ENCODE measurements at places on chromosomes 7 and 10.

DNA sequence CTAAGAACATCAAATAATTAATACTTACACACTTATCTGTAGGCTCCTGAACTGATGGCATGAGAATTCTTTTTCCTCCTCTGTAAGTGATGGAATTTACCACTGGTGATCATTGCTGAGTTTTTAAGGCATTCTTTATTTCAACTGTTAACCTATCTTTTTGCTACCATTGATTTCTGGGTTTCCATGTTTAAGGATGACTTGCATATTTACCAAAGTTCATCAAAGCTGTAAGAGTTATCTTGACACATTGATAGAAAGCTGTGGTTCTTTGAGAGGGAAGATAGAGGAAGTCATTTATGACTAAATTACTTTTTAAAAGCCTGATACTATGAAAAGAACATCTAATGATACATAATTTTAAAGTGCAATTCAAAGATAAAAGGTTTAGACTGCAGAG is 19.5 kb upstream of the GFRA1 start:
- DNase-seq: no peak

DNA sequence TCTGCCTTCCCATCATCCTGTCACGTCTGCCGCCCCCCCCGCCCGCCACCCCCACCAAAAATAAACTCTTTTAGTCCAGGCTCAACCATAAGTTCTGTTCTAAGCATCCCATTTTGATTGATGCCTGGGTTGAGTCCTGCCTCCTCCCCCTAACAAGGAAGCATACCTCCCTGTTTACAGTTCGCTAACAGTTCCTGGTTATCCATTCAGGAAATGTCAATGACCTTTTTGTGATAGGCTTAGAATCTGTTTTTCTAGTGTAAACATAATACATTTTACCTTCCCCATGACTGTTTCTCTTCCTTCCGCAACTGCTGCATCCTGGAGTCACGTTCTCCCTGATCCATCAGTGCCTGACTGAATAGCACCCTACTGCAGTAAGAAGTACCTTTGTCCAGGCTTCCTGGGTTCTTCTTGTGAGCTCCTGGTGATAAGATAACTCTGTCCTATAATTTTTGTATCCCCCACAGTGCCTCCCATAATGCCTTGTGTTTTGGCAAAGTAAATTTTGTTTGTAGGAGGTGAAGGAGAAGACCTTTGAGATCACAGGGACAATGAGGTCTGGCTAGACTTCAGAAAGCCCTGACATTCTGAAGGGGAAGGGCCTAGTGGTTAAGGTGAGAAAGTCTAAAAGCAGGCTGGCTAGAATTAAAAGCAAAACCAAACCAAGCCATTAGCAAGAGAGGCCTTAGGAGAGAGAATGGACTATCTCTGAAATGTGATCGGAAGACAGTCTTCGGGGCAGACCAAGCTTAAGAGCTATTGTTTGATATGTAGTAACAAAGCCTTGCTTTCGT is 7.3 kb downstream of the AGFG2 start:
- no peak for DNase-seq

DNA sequence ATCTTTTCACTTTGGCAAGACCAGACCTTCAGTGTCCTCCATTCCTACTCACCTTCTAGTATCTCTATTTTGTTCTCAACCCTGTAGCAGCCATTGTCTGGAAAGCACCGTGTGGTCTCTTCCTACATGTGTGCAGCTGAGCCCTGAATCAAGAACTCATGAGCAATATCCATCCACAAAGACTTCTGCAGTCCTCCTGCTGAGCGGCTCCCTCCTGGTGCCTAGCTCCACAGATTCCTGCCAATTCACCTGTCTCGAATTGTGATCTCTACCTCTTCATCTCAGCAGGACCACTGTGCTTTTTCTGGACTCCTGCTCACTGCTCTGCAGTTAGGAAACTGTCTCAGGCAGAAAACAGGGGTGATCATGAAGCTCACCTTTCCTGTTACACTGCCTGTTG is 118.8 kb downstream of the RELN start:
- no peak for DNase-seq

DNA sequence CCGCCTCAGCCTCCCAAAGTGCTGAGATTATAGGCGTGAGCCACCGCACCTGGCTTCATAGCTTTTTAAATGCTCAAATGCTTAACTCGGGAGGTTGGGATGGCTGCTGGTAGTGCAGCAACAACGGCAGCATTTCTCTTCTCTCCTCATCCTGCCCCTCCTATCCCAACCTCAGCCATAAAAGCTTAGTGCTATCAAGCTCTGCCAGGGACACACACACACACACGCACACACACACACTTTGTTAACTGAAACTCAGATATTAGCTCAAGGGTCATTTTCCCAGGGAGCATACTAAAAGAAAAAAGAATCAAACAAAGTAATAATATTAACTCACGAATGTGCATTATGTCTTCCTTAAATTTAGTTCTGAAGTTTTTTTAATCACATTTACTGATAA is 63.0 kb upstream of the HPS1 start:
- DNase-seq: no peak

- DNase-seq: no peak
Measured at GRCh38 chr7:155310425-155311114, 12.9 kb downstream of the INSIG1 start.

DNA sequence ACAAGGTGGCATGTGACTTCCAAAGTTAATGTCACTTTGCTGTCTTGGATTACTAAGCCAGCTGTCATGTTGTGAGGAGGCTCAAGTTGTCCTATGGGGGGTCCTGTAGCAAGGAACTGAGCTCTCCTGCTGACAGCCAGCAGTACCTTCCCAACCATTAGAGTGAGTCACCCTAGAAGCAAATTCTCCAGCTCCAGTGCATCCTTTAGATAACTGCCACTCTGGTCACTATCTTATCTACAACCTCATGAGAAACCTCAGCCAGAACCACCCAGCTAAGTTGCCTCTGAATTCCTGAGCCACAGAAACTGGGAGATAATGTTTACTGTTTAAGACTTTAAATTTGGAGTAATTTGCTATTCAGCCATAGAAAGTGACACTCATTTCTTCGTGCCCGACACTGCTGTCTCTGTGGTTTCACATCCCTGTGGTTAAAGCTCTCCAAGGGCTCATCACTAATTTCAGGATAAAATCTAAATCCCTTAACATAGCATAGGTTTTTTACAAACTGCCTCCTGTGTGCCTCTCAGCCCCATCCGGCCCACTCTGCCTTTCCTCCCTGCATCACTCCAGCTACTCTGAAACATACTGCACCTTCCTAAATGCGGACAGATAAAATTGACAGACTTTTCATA is 83.5 kb downstream of the PRR15 start:
- DNase-seq: no peak

DNA sequence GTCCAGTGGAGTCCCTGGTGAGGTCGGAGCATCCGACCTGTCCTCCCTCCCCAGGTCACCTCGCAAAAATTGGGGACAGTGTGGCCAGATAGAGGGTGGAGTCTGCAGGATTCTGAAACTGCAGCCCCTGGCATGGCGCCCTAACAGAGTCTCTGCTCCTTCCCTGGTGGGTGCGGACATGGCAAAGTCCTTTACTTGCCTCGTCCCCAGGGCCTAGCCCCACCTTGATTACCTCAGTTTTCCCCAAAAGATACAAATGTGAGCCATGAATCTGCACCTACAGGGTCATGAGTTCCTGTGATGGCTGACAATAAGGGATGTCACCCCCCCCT is 47.7 kb downstream of the NPVF start:
- no peak for DNase-seq

GRCh38 chr7:115273139-115273772 is 351.4 kb downstream of the MDFIC start:
- no peak for DNase-seq

DNA sequence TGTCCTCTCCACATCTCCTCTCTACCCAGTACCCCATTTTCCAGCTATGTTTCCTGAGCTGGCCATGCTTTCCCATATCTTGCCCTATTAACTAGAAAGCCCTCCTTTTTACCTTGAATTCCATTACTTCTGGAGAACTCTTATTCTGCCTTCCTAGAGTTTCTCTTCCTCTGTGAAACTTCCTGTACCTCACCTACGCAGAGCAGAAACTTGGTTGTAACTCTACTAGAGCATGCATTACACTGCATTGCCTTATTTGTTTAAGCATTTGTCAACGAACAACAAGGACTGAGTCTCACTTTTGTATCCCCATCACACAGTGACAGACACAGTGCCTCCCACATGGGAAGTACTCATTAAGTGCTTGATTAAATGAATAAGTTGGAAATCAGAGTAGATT is 36.4 kb downstream of the VCL start:
- no peak for DNase-seq

DNA sequence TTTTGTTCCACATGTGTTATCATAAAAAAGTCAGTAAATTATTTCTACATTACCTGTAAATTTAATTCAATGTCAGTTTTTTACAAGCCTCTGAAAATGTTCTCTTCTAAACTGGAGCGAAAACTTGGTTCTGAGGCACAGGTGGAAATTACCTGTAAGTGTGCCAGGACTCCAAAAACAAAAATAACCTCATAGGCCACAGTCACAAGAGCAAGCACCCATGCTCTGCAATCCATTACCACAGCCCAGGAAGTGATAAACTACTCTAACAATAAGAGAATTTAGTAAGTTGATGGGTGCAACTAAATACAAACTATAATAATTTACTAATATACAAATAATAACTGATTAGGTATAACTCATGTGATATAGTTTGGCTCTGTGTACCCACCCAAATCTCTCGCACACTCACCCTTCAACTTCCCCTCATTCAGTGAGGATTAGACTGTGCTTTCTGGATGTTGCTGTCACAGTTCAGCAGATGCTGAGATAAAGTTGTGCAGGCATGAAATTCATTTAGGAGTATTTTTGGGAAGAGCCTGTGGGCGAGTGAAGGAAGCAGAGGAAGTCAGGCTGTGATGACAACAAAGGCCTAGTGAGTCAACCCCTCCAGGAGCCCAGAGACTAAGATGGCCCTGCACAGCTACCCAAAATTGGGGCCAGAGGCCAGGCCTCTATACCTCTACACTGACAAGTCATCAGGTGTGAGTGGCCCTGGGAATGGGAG is 16.3 kb upstream of the GIMAP6 start:
- DNase-seq: no peak

- DNase-seq: no peak
Measured at GRCh38 chr10:104092749-104093148, 7.1 kb upstream of the COL17A1 start.

- DNase-seq: no peak
Measured at GRCh38 chr10:95814011-95814727, 58.2 kb downstream of the ENTPD1 start.

GRCh38 chr7:56009695-56010094 is 41.5 kb downstream of the PSPH start:
- no peak for DNase-seq

GRCh38 chr10:26483554-26483953 is 45.4 kb downstream of the APBB1IP start:
- no peak for DNase-seq

DNA sequence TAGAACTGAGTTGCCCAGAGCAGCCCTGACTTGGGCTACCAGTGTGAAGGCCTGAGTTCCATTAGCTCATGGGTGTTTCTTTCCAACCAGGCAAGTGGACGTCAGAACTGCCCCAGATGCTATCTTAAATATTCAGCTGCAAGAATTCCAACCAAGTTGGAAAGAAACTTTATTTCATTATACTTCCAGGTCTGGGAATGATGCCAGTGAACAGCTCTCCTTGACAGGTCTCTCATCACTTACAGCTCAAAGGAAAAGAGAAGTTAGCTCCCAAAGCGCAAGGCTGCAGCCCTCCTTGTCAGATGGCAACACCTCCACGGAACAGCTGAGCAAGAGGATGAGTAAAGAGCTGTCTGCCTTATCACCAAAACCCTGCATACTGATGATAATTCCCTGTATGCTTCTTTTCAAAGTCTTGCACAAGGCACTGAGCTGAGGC is 255.5 kb upstream of the AOAH start:
- DNase-seq: no peak

- DNase-seq: no peak
Measured at GRCh38 chr7:44914992-44915607, 29.8 kb upstream of the PURB start.

GRCh38 chr7:133275446-133276095 is 22.7 kb downstream of the EXOC4 start:
- DNase-seq: no peak

GRCh38 chr10:100562008-100562672 is 26.4 kb downstream of the HIF1AN start:
- DNase-seq: no peak

GRCh38 chr7:131072505-131073091 is 255.1 kb upstream of the MKLN1 start:
- DNase-seq: no peak

- no peak for DNase-seq
Measured at GRCh38 chr10:71582506-71583475, 136.8 kb downstream of the C10orf105 start.

GRCh38 chr7:112069879-112070321 is 136.3 kb downstream of the DOCK4 start:
- DNase-seq: no peak

- DNase-seq: no peak
Measured at GRCh38 chr10:102611514-102612087, 32.7 kb upstream of the TRIM8 start.

DNA sequence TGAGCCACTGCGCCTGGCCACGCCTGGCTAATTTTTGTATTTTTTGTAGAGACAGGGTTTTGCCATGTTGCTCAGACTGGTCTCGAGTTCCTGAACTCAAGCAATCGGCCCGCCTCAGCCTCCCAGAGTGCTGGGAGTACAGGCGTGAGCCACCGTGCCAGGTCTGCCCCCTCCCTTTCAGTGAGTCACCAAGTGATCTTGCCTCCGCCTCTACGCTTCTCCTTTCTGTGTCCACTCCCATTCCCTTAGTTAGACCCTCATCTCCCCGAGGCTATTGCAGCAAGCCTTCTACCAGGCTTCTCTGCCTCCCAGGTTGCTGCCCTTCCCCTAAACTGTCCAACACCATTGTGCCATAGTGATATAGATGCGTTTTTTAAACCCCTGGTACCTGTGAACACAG is 32.9 kb downstream of the CDC123 start:
- DNase-seq: no peak

DNA sequence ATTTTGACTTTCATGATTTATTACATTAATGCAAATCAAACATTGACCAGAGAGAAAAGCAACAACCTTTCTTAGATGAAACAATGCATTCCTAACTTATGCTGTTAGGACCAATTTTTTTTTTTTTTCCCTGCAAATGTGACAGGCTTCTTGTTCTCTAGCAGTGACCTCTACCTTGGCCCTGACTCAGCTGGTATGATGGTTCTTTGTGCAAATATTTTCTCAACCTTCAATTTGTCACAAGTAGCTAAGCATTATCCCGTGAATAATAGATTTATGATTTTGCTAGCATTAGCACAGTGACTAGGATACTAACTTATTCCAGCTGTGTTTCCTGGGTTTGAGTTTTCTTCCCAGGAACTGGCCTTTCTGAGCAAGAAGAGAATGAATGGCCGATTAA is 64.9 kb downstream of the PPP1R9A start:
- no peak for DNase-seq

GRCh38 chr7:45863715-45864114 is 9.2 kb downstream of the CCDC201 start:
- DNase-seq: no peak

GRCh38 chr7:105209870-105210269 is 178.9 kb downstream of the SRPK2 start:
- no peak for DNase-seq

- no peak for DNase-seq
Measured at GRCh38 chr7:116138202-116138801, 72.0 kb upstream of the TES start.
